Activated CD4-positive, CD25-positive, alpha-beta regulatory T cell (primary cell): ENCODE measurements at places on chromosomes 11 and 22.

DNA sequence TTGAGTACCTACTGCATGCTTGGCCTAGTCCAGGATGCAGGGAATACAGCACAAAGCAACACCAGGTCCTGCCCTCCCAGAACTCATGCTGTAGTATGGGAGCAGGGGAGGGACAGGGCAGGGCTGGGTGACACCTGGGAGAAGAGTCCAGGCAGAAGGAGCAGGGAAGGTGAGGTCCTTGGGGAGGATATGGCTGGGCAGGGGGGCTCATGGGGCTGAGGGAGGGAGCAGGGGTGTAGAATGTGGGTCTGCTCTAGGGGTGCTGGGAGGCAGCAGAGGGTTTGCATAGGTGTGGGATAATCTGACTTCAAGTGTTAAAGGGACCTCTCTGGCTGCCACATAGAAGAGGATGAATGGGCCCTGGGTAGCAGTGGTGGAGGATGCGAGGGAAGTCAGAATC, 4.8 kb downstream of the TOP3B start:
- DNase-seq: no peak

DNA sequence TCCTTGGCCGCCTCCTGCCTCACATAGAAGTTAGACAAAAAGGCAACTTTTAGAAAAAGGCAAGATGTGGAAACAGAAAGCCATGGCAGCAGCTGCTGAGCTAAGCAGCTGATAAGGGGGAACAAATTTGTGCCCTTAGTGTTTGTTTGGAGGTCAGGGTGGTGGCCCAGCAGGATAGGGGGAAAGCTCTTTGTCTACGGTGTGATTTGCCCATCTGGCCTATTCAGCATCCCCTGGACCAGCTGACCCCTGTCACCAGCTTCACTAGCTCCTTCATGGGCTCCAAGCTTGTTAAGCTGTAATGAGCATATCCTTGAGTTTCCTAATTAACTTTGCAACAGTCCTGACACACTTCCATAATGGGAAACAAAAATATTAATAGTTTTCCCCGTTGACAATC, 5.9 kb upstream of the ME3 start:
- no peak for DNase-seq

DNA sequence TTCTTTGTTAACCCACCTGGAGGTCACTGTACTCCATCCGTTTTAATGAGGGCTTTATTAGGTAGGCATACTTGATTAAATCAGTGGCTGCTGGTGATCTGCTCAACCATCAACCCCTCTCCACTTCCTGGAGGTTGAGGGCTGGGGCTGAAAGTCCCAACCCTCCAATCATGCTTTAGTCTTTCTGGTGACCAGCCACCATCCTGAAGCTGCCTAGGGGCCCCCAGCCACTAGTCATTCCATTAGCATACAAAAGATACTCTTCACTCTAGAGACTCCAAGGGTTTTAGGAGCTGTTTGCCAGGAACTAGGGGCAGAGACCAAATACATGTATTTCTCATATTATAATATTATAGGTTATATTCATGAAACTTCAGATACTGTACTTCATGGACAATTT, 13.5 kb downstream of the DNAJC24 start:
- no peak for DNase-seq

GRCh38 chr22:29087012-29087411, 14.2 kb downstream of the KREMEN1 start:
- no peak for DNase-seq

- no peak for DNase-seq
These were observed 26.6 kb downstream of the ZBED4 start for GRCh38 chr22:49880281-49880680.

DNA sequence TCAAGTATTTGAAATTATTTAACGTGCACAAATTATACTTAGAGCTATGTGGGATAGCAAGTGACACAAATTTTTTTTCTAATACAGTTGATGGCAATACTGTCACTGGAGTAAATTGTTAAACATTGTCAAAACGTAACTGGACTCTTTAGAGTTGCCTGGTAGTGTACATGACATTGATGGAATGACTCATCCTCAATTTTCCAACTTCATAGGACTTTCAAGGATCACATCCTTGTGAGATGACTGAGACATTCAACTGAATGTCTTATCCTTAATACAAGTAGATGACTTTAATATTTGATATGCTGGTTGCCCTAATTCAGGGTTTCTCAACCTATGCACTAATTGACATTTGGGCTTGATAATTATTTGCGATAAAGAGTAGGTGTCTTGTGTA, 310.0 kb downstream of the SWAP70 start:
- no peak for DNase-seq

DNA sequence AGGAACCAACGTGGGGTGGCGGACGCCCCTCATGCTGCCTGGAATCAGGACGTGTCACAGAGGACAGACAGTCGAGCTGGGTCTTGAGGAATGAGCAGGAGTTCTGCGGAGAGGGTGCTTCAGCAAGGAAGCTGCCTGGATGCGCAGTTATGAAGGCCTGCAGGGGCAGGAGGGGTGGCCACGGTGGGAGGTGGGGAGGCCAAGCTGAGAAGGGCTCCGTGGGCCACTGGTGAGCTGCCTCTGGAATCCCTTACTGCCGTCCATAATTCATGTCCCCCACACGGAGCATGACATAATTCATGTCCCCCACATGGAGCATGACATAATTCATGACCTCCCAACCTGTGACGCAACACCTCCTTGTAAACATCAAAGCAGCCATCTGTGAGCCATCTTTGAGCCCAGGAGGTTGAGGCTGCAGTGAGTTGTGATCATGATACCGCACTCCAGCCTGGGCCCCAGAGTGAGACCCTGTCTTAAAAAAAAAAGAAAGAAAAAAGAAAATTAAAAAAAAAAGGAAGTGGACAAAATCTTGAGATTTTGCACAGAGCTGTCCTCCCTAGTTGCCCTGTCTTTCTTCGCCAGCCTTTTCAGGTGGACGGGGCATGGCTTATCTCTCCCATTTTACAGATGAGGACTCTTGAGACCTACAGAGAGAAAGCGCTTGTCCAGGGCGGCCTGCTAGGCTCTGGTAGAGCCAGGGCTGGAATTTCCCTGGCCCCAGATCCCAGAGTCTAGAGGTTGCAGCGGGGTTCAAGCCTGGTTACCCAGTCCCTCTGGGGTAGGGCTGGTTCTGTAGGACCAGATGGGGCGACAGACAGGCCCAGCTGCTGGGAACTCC, 24.3 kb upstream of the PICK1 start:
- DNase-seq: no peak

DNA sequence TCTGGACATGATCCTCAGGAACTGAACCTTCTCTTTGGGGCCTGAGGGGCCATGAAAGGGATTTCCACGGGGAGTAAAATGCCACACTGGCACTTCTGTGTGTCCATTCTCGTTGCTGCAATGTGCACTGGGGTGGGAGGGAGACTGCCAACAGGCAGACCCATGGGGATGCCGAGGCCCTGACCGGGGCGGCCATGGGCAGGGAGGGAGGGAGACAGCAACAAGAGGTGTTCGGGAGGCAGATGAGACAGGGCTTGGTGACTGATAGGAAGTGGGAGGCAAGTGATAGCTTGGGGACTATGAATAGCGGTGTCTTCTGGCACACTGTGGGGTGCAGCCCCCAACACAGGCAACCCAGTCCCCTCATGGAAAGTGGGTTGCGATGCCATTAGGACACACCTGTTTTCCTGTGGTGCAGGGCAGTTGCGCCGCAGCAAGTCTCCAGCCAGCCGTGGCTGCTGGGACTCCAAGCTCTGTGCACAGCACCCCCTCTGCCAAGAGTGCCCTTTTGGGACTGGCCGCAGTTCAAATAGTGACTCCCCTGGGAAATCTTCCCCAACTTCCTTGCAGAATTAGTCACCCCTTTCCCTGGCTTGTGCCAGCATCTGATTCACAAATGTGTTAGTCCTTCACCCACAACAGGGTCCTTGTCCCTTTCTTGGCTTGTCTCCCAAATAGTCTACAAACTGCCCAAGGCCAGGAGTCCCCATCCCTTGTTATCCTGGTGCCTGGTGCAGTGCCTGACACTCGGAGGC, 88.8 kb downstream of the CHST1 start:
- DNase-seq: no peak

- no peak for DNase-seq
These were observed 5.5 kb upstream of the CXCR5 start for GRCh38 chr11:118878163-118878563.

DNA sequence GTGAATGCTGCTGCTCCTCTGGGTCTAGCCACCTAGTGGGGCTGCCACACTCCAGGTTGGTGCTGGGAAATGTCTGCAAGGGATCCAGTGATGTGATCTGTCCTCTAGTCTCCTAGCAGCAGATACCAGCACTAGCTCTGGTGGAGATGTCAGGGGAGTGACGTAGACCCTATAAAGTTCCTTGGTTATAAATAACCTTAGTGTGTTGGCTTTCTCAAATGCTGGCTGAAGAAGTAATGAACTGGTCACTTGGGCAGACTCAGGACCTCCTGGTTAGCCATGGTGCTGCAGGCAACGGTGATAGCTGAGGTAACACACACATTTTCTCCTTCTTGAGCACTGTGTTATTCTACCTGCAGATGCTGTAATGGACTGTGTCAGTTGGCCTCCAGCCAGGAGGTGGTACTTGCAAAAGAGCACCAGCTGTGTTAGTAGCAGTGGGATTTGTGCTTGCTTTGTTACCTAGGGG, 35.5 kb downstream of the BBOX1 start:
- DNase-seq: no peak

DNA sequence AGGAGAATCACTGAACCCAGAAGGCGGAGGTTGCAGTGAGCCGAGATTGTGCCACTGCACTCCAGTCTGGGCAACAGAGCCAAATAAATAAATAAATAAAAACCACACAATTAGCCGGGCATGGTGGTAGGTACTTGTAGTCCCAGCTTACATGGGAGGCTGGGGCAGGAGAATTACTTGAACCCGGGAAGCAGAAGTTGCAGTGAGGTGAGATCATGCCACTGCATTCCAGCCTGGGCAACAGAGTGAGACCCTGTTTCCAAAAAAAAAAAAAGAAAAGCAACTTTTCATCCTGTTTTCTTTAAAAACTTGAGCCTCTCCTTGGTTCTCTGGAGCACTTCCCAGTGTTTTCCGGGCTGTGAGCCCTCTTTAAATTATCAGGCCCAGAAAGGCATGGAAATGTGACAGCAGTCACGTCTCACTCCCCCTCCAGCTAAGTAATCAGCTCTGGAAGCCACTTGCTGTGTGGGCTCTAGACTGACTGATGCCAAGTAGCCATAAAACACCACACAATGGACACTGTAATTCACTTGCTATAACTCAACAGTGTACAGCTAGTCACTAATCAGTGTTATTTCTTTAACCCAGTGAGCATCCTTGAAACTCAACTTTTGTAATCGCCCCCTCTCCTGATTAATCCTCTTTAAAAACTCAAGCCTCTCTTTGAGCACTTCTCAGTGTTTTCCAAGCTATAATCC, 13.0 kb upstream of the MCHR1 start:
- no peak for DNase-seq

GRCh38 chr11:128949791-128950454, 7.3 kb upstream of the TP53AIP1 start:
- no peak for DNase-seq

DNA sequence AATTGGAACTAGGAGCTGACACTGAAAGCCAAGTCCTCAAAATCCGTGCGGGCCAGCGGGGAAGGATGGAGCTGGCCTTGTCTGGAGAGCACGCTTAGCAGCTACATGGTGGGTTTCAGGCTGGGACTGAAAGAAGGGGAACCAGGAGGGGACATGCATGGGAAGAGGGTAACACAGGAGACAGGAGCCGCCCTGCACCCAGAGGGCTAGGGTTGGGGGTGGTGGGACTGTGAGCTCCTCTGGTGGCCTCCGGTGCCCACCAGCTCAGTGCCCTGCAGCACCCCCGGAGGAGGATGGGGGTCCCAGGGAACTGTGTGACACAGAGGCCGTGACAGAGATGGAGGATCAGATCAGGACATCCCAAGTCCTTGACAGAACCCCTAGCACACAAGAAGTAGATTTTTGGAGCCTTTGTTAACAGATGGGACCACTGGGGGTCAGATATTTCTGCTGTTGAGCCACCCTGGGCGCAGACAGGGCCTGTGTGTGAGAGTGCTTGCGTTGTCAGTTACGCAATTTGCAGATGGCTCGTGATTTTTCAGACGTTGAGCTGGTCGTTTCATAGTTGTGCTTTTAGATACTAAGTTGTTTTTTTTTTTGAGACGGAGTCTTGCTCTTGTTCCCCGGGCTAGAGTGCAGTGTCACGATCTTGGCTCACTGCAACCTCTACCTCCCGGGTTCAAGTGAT, 21.3 kb upstream of the GRAMD4 start:
- no peak for DNase-seq

DNA sequence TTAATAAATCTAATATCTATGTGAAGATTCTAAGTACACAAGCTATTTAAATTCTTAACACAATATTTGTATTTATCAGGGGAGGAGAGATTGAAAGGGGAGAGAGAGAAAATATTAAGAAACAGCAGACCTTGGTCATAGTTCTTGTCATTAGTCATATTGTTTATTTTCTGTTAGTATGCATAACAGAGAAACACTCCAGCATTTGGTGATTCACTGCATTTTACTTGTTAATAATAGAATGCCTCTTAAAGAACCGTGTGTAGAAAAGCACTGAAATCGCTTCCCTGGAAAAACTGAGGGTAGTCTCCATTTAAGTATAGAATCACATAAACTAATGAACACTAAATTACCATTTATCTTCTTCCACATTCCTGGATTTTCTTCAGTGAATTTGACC, 122.7 kb upstream of the TRPC6 start:
- no peak for DNase-seq
